ENCODE measurements at places on chromosomes 7 and 10.

- DNase-seq, result no peak
These were observed 20.4 kb upstream of the EIF4H start for GRCh38 chr7:74153736-74154135.

GRCh38 chr7:40815512-40815911 lies 680.7 kb downstream of the SUGCT start:
- no peak for DNase-seq

- no peak for DNase-seq
These were observed 82.1 kb downstream of the ZRANB1 start for GRCh38 chr10:125023862-125024496.

GRCh38 chr7:37187179-37187578 lies 261.5 kb downstream of the ELMO1 start:
- no peak for DNase-seq

DNA sequence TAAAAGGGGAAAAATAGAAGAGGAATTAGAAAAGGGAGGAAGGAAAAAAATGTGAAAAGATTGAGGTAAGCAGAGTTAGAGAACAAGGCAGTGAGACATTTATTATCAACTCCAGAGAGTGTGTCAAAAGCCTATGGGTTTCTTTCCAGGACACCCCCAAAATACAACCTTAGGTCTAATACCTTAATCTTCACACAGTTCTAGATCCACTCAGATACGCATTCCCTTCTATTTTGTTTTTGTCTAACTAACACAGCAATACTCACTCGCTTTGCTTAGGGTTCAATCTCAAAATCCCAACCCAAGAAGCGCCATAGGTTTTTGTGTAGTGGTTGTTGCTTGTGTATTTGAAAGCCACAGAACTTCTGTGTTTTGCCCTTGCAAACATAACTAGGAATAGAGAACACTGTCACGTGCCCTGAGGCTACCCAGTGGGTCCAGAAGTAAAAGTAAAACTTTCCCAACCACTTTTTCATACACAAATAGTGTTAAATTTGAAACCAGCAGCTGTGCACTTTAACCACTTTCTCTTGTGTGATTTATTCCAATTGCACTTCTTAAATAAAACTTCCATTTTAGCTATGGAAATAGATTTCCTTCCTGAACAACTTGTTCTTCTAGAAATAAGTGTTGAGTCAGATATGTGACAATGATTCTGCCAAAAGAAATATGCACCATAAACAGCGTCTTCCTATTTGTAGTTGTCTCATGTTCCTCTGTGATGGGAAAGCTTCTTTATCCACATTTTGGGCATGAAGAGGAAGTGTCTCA lies 414.7 kb upstream of the GHITM start:
- no peak for DNase-seq

DNA sequence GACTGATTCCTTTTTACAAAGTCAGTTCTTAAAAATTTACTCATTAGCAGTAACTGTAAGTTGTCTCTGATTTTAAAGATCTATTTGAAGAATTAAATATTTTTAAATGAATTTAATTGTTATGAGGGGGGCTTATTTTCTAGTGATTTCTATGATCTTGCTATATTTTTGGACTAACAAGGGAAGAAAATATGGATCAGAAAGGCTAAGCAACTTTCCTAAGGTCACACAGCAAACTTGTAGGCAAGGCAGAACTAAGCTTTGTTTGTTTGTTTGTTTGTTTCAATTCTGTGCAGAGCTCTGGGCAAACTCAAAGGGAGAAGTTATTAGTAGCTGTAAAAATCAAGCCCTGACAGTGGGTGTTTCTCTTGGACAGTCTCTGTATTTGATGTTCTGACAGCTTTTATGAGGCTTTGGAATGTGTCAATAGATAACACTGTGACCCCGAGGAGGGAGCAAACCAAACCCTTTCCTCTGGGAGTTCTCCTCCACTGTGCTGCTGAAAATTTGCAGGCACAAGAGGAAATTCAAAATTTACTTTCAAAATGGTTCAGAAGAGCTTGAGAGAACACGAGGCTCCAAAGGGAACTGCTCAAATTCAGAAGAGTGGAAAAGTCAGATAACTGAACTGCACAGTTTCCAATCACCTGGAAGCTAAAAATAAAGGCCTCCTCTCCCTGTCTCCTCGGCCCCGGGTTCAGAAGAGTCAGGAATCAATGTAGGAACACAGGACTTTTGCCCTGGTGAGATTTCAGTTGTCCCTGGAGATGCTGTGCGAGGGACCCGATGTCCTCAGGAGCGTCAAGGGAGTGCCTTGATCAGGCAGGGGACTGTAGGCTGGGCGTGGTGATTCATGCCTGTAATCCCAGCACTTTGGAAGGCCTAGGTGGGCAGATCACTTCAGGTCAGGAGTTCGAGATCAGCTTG lies 325.7 kb downstream of the GATA3 start:
- no peak for DNase-seq

DNA sequence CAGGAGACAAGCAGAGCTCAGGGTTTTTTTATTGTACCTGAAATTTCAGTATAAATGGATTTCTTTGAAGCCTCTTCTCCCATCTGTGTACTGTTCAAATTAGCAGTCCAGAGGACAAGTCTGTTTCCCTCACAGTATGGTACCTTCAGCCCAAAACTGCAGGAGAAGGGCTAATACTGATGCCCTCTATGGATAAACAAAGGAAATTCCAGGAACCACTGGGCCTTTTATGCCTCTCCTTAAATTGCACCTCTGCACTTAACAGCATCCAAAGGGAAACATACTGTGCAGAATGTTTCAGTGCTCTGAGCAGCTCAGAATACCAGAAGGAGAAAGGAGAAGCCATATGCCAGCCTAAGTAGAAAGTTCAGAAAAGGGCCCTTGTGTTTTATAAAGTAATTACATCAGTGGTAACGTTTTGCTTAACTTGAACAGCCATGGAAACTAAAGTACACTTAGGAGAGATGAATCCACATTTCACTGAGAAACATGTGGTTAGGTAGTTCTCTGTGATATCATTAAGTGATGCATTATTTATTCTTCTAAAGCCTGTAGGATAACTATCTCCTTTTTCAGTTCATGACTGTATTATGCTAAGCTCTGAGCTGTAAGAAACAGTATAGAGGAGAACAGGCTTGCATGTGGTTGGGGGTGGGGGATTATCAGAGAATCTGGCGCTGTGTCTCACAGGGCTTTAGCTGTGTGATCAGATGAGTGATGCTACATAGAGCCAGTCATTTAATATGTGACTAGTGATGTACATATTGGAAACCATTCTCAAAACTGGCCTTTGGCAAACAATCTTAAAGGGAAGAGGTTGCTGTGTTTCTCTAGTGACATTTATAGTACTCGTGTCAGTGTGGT lies 111.3 kb downstream of the POU6F2 start:
- no peak for DNase-seq

- peak; percentile 32 for DNase-seq
These were observed 2.5 kb upstream of the SLIT1 start for GRCh38 chr10:97188261-97188711.

DNA sequence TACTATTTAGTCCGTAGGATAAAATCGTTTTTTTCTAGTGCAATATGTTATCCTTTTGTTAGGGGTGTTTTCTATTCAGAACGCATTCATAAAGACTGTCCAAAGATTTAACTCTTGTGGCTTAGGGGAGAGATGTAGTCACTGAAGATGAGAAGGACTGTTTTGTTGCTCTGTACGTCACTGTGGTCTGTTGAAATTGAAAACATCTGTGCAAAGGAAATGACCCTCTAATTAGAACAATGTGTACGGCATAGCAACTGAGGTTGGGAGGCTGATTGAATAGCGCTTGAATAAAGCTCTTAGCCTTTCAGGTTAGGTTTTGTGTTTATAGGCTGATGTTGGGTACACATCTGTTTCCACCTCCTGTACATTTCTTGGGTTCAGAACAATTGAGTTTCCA lies 453.4 kb upstream of the AKR1E2 start:
- no peak for DNase-seq

DNA sequence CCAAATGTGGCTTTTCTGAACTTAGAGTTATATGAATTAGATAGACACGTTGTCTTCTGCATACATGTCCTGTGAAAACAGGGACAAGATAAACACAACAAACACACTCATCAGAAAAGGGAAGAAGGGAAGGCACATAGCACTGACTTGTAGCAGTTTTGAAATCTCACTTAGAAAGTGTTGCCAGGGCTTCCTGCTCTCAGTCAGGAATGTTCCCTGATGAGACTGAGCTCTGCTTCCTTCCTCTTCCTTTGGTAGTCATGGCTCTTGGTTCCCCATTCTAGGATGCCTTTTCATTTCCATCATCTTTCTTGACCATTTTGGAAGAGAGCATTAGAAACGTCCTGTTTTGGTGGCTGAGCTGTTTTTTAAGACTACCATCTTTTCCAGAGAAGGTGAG lies 233.8 kb upstream of the LYZL1 start:
- no peak for DNase-seq

DNA sequence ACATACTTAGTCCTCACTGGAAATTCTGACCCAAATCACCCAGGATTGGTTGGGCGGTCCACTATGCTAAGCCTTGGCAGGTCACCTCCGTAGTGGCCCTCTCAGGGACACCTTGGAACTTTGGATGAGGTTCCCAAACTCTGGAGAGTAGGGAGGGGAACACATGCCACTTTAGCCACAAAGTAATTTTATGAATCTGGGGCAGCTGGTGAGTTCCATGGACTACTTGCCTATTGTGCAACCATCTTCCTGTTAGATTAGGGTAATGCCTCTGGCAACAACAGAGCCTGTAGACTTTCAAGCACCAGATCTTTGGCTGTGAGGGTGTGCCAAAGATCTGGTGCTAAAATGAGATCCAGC lies 77.7 kb downstream of the ITGB8 start:
- no peak for DNase-seq

DNA sequence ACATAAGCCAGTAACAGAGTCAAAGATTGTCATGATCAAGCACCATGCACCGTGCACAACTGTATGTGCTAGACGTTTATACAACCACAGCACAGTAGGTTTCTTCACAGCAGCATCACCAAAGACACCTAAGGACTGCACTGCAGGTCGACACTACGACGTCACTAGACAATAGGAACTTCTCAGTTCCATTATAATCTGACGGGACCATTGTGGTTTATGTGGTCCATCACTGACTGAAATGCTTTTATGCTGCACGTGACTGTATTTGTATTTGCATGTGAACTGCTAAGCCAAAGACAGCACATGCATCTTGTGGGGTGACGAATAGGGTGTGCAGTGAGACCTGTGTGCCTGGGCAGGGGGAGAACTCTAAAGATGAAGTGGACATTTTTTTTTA lies 164.9 kb downstream of the PARD3 start:
- DNase-seq, result no peak

DNA sequence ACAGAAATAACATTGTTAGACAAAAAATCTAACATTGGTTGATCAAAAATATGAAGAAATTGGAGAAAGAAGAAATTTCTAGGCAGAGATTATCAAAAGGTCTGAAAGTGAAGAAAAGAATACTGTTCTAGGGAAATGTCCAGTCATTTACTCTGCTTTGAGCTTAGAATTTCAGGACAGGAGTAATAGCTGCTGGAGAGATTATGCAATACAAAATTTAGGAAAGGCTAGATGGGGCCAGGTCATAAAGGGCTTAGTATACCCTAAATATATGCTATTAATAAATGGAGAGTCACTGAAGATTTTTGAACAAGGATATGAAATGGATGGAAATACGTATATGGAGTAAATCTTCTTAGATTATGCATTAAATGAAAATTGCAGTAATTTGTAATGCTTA lies 279.2 kb downstream of the CACNA2D1 start:
- no peak for DNase-seq

DNA sequence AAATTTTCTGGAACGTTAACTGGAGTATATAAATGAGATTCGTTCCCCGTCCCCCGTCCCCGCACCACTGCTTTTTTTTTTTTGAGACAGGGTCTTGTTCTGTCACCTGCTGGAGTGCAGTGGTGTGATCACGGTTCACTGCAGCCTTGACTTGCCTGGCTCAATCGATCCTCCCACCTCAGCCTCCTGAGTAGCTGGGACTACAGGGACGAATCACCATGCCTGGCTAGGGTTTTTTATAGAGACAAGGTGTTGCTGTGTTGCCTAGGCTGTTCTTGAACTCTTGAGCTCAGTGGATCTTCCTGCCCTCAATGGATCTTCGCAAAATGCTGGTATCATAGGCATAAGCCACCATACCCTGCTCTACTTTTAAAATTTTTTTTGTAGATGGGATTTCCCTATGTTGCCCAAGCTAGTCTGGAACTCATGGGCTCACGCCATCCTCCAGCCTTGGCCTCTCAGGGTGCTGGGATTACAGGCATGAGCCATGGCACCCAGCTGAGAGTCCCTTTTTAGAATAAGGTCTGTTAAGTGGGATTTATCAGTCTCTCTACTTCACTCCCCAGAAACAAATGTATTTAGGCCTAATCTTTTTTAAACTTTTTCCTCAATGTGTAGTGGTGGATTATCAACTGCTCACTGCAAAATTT lies 122.9 kb downstream of the LYZL1 start:
- DNase-seq, result no peak

DNA sequence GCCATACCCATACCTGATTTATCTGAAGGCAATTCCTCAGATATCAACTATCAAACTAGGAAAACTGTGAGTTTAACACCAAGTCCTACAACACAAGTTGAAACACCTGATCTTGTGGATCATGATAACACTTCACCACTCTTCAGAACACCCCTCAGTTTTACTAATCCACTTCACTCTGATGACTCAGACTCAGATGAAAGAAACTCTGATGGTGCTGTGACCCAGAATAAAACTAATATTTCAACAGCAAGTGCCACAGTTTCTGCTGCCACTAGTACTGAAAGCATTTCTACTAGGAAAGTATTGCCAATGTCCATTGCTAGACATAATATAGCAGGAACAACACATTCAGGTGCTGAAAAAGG lies 69.0 kb upstream of the RSBN1L start:
- DNase-seq, result no peak

- DNase-seq, result no peak
These were observed 22.2 kb downstream of the LANCL2 start for GRCh38 chr7:55387062-55387965.

GRCh38 chr10:101856626-101857025 lies 13.0 kb upstream of the KCNIP2 start:
- DNase-seq, result no peak

- no peak for DNase-seq
These were observed 603.2 kb downstream of the MAGI2 start for GRCh38 chr7:78850093-78850740.

DNA sequence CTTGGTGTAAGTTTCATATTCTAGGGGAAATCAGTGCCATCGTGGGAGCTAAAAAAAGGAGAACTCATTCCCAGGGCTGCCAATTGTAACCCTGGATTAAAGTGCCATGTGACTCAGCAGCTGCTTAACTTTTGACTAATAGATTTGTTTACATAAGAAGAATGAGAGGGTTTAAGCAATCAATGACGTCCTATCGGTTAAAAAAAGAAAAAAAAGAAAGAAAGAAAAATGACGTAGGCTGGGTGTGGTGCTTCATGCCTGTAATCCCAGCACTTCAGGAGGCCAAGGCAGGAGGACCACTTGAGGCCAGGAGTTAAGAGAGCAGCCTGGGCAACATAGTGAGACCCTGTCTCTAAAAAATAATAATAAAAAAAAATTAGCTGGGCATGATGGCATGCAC lies 116.2 kb upstream of the AFAP1L2 start:
- no peak for DNase-seq
